Spinal cord (tissue), 10 donors: ENCODE measurements at places on chromosomes 3 and 15.

- DNase-seq: no peak
These were observed 319 bp downstream of the LNP1 start for GRCh38 chr3:100401674-100402041.

DNA sequence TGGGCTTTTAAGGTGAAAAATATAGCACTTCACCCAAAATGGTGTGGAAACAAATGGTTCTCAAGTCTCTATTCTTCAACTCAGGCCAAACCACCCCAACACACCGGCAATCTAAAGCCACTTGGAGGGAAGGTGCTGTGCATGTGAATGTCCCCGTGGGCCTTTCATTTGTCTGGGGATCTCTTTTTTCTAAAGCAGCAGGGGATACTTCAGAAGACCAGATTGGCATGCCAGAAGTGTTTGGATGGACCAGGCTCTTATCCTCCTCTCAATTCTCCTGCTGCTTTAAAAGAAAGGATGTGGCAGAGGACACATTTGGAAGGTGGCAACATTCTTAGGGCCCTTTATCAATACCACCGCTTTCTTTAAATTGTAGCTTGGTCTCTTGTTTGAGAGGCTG is 193.1 kb downstream of the MEIS2 start:
- no peak for DNase-seq

DNA sequence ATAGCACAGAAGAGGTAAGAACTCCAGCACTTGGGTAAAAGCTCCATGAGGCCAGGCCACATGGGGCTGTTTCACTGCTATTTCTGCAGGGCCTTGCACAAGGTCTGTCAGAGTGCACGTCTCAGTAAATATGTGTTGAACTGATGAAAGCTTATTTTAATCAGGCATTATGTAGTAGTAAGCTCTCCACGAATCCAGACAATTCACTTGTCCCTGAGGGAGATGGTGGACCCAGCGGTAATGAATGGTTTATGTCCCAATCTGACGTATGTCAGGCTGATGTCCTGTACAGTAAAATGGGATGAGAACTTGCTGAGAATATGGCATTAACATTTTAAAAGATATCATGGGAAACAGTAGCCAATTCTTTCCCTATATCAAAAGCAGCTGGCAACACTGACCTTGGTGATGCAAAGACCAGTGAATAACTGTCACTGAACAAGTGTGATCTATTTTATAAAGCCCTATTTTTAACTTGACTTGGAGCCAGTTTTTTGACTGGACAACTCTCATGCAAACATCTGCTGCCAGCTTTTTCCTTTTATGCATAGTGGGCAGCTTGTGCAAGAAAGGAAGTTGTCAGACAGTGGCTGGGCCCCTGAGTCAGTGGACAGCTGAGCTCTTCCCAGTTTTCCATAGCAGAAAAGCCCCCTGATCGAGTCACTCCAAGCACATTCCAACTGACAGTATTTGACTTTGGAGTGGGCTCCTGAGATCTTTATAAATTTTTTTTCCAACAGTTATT is 519.8 kb upstream of the MDFIC2 start:
- DNase-seq: no peak

- no peak for DNase-seq
These were observed 79.5 kb upstream of the POMGNT2 start for GRCh38 chr3:43185274-43185982.

DNA sequence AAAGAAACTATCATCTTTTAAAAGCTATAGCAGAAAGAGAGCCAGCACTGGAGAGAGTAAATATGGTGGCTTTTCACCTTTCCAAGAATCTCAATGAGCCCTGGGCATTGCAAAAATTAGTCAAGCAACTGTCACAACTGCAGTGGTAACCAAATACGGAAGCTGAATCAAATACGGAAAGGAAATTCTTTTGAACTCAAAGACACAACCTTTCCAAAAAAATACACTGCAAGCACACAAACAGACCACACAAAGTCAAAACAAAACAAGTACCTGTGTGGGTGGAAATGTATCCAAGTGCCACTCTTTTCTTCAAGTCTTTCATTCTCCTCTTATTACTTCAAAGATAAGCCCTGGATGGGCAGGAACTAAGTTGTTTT is 17.6 kb downstream of the VGLL4 start:
- DNase-seq: no peak

GRCh38 chr3:176352716-176353334 is 844.5 kb downstream of the TBL1XR1 start:
- no peak for DNase-seq

- no peak for DNase-seq
These were observed 672.7 kb upstream of the NAALADL2 start for GRCh38 chr3:174186377-174186989.

DNA sequence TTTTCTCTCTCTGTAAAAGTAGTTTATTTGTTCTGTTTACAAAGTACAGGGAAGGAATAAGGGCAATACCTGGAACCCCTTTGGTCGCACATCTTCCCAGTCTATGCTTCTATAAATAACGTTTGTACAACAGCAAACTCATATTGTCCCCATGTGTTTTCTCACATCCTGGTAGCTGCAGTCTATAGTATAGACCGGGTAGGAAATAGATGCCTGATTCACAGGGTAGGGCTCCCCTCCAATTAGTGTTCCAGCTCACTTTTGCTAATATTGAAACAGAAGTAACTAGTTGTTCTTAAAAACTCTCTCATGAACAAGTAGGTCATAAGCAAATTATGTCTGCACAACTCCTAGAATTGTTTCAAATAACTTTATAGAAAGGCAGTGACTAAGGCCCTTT is 17.7 kb downstream of the ATG7 start:
- DNase-seq: no peak
